Activated B cell treated with CpG ODN at 0.5 μM for 24 hours (primary cell): ENCODE measurements at places on chromosomes 12 and 14.

GRCh38 chr12:33248364-33248763, 191.3 kb downstream of the SYT10 start:
- DNase-seq = no peak

GRCh38 chr12:44848703-44849085, 27.4 kb downstream of the NELL2 start:
- DNase-seq = no peak

DNA sequence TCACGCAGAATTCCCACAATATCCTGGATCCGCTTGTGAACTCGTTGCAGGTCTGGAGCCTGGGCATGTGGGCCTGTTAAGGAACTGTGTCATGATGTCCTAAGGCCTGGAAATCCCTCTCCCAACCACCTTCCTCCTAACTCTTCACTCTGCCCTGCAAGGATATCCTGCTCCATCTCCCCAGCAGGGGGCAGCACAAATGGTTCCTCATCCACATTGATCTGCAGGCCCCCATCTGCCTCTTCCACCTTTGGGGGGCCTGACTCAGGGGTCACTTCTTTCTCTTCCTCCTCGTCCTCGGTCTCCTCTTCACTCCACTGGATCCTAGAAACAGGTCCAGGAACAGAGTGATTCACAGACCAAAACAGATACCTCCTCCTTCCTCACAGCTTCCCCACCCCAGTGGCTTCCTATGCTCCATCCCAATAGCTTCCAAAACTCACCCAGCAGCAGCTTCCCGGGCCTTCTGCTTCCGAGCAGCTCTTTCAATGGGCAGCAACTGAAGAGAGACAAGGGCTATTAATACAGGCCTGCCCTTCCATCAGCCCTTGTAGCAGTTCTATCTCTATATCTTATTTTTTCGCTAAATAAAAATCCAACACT, 4.5 kb downstream of the NOP2 start:
- DNase-seq = peak; percentile 57

DNA sequence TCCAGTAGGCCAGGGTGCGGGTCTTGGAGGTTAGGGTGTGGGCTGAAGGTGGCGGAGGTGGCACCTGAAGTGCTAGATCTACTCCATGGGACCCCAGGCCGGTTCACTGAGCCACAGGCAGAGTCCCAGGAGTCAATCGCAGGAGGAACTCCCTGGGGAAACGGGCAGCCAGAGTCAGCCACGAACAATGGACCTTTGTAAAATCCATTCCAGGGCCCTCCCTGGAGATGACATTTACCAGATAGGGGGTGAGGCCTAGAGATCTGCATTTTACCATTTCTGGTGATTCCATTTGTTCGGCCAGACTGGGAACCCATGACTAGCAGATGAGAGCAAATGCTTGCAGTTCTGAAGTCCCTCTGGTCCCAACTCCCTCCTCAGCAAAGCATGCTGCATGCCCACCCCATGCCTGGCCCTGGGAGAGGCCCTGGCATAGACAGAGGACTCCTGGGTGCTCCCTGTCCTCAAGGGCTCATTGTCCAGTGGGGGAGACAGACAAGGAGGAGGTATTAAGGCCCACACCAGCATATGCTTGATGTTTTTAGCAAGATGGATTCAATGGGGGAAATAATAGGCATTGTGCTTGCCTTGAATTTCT, 115.5 kb downstream of the EML1 start:
- no peak for DNase-seq

DNA sequence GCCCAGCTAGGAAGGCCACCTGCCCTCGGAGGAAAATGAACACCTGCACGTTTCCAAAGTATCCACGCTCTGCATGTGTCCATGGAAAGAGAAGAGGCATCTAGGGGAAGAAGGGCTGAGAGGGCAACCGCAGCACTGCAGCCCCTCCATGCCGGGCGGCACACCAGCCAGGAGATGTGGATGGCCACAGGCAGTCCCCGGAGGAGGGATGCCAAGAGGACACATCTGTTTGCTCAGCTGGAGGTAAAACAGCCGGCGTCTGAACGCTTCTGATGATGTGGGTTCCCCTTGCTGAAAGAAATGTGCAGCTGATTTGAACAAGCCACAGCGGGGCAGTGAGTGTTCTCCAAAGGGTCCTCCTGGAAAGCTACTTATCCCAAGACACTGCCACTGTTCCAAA, 34.0 kb downstream of the CHGA start:
- no peak for DNase-seq

DNA sequence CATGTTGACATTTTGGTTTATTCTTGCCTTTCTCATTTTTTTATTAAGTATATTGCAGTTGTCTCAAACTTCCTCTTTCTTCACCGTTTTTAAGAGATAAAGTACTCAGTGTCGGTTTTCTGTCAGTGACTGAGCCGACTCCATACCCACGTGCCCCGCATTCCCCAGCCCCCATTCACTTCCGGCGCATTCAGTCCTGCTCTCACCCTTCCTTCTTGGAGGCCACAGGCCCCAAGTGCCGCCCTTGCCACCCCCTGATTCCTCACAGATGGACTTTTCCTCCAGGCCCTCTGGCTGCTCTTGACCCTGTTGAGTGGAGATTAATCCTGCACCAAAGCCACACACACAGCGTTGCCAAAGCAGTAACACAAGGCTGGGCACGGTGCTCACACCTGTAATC, 19.1 kb upstream of the DNAH10 start:
- DNase-seq = no peak

DNA sequence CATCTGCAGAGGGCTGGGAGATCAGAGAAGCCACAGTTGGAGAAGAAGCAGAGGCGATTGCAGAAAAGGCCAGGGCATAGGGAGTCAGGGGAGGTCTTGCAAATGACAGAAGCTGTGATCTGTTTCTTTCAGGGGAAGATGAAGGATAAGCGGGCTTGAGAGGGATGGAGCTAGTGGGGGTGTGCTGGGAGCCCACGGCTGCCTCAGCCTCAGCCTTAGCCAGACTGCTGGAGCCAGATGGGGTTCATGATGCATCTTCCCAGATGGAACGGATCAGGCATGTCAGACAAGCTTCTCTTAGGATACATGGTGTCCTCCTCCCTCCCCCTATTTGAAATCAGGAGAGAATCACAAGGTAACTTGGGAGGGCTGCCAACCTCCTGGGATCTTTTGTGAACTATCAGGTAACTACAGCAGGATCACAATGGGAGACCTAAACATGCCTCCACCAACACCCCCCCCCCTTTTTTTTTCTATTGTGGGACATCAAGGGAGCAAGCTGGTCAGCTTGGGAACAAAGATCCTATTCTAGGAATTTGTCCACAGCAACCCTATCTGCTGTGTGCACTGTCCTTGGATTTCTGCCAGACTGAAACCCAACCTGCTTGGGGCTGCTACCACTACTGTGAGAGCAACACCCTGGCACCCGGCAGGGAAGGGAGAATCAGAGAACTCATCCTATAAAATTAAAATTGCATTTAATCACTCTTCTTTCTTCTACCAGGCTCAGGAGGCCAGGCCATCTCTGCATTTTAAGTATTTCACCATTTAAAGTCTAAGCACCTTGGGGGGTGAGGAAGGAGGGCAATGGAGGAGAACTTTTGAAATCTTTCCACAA, 10.7 kb upstream of the ATP2A2 start:
- DNase-seq = no peak

GRCh38 chr12:39103552-39104165, 198.3 kb upstream of the CPNE8 start:
- no peak for DNase-seq

- DNase-seq = no peak
Observed at GRCh38 chr12:128825835-128826234, 2.1 kb upstream of the SLC15A4 start.

DNA sequence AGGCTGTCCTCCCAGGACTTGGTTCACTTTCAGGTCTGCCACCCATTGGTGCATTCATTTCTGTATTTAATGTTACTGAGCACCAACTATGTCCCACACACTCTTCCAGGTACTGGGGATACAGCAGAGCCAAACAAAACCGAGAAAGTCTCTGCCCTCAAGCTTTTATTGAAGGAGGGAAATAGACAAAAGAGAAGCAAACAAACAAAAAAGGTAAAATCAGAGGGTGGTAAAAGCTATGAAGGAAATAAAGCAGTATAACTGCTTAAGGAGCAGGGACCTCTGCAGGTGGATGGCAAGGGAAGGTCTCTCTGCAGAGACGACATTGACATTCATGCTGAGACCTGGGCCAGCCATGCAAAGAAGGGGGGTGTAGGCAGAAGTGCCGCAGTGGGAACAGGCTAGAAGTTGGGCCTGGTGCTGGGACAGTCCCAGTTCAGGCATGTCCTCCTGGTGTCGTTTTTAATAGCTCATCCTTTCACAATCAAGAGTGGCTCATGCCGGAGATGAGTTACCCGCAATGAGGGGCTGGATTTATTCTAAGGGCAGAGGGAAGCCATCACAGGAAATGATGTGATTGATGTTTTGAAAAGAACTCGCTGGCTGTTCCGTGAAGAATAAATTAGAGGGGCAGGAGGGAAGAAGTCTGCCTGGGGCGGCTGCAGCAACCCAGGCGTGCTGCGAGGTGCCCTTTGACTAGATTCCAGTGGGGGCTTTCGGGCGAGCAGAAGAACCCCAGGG, 72.8 kb downstream of the IRF2BPL start:
- DNase-seq = peak; percentile 32

GRCh38 chr14:63705561-63706070, 22.2 kb downstream of the SGPP1 start:
- DNase-seq = no peak

GRCh38 chr12:49621651-49622500, 1.5 kb upstream of the PRPF40B start:
- no peak for DNase-seq

- DNase-seq = no peak
Observed at GRCh38 chr14:101173698-101174521, 270.4 kb upstream of the RTL1 start.

DNA sequence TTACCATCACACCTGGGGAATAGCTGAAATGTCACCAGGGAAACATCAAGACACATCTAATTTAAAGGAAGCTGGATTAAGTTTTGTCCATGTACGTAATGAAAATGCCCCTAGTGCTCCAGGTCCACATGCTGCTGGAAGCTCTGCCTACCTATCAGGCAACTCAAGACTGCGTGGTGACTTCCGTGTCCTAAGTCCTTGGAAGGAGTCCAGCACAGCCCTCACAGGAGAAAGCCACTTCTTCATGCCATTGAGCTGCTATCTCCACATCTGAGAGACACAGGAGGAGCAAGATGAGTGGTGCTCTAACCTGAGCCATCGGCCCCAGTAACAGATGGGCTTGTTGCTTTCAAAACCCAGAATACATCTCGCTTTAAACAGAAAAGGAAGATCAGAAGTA, 316.4 kb downstream of the DPF3 start:
- DNase-seq = no peak

GRCh38 chr12:102957339-102958050, at the start of gene ASCL1:
TSS of gene ASCL1 (plus strand) at chr12:102957674. CDS start at chr12:102958245, 571 bp downstream.
- no peak for DNase-seq

DNA sequence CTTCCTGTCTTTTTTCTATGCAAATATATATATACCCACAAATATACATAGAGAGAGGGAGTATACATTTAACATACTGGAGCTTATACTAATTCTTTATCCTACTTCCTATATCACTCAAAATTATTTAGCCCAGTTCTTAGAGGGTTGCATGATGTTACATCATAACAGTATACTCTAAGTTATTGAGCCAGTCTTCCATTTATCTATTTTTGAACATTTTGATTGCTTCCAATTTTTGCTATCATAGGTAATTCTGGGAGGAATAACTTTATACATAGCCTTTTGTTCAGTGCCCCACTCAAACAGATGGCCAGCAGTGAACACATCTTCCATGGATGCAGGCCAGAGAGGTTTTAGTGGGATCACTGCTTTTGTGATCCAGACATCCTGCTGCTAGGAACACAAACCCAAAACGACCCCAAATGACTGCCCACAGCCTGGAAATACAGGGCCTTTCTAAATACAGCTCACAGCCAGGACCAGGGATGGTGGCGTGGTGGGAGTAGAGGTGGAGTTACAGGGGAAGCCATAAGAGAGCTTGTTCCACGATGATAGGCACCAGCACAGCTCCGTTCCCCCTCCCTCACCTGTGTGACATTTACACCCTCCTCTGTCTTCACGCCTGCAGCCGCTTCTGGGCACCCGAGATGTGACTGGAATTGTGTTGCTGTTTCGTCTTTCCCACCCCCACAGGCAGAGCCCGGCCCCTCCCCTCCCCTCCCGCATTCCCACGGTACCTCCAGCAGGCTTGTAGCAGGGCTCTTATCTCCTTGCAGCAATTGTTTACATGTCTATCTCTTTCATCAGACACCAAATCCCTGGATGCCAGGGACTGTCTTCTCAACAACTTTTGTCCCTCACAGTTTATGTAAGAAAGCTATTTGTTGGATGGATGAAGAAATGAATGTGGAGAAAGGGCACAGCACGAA, 30.7 kb upstream of the HDAC7 start:
- no peak for DNase-seq

DNA sequence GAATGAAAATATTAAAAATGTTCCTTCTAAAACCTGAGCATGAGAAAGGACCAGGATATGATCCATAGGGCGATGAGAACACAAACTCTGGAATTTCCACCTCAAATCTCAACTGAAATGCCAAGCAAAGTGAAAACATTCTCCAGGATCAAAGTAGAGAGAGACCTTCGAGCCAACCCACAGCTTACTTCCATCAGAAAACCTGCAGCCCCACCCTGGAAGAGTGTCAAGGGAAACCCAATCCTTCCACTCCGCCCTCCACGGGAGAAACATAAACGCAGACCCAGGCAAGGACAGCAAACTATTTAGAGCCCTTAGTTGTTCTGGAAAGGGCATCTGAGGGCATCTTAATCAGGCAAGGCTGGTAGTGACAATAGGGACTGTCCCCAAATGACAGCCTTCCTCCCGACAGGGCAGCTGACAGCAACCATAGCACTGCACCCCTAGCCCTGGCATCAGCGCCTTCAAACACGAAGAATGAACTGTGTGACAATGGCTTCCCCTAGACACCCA, 21.8 kb downstream of the SLC15A4 start:
- no peak for DNase-seq
